ENCODE measurements at places on chromosomes 4 and X.

DNA sequence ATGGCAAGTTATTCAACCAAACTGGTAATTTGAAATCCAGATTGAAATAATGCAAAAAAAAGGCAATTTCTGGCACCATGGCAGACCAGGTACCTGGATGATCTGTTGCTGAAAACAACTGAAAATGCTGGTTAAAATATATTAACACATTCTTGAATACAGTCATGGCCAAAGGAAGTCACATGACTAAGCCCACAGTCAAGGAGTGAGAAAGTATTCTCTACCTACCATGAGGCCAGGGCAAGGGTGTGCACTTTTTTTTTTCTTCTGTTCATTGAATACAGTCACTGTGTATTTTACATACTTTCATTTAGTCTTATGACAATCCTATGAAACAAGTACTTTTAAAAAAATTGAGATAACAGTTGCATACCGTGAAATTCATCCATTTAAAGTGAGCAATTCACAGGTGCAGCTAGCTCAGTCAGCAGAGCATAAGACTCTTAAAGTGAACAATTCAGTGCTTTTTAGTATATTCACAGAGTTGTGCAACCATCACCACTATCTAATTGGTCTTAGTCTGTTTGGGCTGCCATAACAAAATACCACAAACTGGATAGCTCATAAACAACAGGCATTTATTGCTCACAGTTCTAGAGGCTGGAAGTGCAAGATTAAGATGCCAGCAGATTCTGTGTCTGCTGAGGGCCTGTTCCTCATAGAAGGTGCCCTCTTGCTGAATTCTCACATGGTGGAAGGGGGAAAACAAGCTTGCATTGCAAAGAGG lies 4.8 kb upstream of the MPP1 start:
- DNase-seq: no peak

GRCh38 chr4:111269439-111269838 lies 646.6 kb upstream of the PITX2 start:
- DNase-seq: no peak

DNA sequence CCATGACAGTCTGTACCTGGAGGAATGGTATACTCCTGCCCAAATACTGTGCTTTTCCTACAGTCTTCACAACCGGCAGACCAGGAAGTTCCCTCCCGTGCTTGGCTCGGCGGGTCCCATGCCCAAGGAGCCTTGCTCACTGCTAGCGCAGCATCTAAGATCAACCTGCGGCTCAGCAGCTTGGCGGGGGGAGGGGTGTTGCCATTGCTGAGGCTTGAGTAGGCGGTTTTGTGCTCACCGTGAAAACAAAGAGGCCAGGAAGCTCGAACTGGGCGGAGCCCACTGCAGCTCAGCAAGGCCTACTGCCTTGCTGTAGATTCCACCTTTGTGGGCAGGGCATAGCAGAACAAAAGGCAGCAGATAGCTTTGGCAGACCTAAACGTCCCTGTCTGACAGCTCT lies 152.7 kb downstream of the TEX11 start:
- peak; percentile 2 for DNase-seq

GRCh38 chr4:55396308-55397125 lies 760 bp downstream of the TMEM165 start:
- DNase-seq: no peak

- DNase-seq: no peak
These were observed 237.5 kb downstream of the COL25A1 start for GRCh38 chr4:109065006-109065405.

Measured in stimulated activated CD8-positive, alpha-beta memory T cell treated with anti-CD3 and anti-CD28 coated beads, Interleukin-4, amount 100 ng/mL, for 1 hour (primary cell).